Right kidney (tissue), 9 donors: ENCODE measurements at places on chromosomes 4 and X.

- no peak for DNase-seq
Observed at GRCh38 chrX:46029777-46030176, 515.4 kb downstream of the ZNF674 start.

- DNase-seq: no peak
Observed at GRCh38 chr4:146470604-146471003, 51.1 kb downstream of the SLC10A7 start.

DNA sequence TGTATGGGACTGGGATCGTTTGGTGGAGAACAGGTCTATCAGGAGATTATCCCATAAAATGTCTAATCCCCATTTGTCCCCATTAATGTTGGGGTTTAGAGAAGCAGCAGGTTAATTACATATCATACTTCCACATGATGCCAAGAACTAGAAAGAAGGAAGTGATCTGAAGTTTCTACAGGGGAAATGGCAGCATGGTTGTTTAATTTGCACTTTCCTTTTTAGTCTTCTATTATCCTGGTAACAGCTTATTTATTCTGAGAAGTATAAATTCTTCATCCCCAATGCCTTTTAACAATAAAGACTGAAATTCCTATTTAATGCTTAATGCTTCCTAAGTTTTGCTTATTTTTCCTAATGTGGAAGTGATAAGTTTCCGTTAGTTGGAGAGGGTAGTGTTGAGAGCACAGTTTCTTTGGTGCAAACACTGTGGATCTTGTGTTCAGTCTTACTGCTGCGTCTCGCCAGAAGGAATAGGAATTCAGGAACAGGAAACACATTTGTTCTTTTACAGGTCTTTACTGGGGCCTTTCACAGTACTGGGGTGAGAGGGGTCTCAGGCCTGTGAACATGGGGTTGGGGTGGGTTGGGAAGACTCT, 59.5 kb upstream of the TADA2B start:
- DNase-seq: no peak

- DNase-seq: no peak
Observed at GRCh38 chr4:31294655-31295480, 574.7 kb downstream of the PCDH7 start.

DNA sequence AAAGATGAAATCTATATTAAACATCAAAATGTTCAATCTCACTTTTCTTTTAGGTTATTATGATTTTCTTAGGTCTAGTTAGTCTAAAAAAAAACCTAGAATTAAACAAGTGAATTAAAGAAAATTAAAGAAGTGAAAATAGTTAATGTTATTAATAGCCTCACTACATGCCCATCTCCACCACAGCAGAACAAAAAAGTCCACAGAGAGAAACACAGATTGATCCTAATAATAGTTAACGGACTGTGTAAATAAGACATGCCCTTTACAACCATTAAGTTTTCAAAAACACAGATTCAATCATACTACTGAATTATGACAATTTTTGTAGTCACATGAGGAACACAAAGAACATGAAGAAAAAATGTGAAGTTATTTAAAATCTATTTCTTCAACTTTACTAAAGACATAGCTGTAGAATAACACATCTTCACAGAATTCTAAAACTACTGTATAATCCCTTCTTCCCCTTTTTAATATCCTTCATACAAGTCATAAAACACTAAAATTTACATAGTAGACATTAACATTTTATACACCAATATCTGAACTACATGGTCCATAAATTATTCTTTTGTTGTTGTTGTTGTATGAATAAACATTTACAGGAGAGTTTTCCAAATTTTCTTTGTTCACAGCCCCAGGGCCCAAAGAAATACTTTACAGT, 15.3 kb downstream of the HELQ start:
- DNase-seq: no peak

GRCh38 chr4:10701702-10702460, 17.3 kb upstream of the CLNK start:
- no peak for DNase-seq
